ENCODE measurements at places on chromosomes 6 and 20. TPM values are rescaled to one million over a fixed set of nuclear protein-coding genes. Genes with fewer than 3 reads are reported as not detected.

The ENPP1 gene
- 1.9 TPM for total RNA-seq

The TREML2 gene
- total RNA-seq = not detected

The WFDC10B gene
- not detected for total RNA-seq

The LTB gene
- total RNA-seq = 0.33 TPM

The CST5 gene
- total RNA-seq = not detected

The RFX6 gene
- not detected for total RNA-seq

The SRF gene
- total RNA-seq = 10.8 TPM

The CFAP61 gene
- 0.34 TPM for total RNA-seq

The ARHGAP18 gene
- 5.5 TPM for total RNA-seq

The DYNLT1 gene
- 97.2 TPM for total RNA-seq

The PSMF1 gene
- total RNA-seq = 198 TPM
